ACHN (cell line): ENCODE measurements at places on chromosomes 7 and 10.

DNA sequence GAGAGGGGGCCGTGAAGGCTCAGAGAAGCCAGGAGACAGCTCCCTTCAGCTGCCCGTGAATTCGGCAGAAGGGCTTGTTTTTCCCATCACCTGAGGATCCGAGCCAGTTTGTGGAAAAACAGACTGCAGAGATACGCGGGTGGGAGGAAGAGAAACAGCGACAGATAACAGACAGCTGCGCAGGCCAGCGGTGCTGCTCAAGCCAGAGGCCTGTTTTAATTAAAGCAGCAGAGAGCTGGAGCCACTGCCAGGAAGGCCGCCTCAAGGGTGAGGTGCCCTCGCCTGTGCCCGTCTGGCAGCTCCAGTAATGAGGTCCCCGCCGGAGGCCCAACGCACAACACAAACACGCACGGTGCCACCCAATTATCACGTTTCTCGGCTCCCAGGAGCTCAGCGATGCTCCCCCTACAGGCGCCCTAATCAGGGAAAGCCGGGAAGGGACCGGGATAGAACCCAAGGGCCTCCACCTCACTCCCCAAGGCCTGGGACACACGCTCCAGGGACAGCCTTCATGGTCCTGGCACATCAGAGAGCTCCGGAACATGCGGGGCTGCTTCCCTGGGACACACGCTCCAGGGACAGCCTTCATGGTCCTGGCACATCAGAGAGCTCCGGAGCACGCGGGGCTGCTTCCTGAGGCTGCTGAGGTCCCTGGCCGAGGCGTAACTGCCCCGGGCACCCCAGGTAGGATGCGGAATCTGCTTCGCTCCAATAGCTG, 60.6 kb upstream of the DNAAF5 start:
- no peak for DNase-seq

DNA sequence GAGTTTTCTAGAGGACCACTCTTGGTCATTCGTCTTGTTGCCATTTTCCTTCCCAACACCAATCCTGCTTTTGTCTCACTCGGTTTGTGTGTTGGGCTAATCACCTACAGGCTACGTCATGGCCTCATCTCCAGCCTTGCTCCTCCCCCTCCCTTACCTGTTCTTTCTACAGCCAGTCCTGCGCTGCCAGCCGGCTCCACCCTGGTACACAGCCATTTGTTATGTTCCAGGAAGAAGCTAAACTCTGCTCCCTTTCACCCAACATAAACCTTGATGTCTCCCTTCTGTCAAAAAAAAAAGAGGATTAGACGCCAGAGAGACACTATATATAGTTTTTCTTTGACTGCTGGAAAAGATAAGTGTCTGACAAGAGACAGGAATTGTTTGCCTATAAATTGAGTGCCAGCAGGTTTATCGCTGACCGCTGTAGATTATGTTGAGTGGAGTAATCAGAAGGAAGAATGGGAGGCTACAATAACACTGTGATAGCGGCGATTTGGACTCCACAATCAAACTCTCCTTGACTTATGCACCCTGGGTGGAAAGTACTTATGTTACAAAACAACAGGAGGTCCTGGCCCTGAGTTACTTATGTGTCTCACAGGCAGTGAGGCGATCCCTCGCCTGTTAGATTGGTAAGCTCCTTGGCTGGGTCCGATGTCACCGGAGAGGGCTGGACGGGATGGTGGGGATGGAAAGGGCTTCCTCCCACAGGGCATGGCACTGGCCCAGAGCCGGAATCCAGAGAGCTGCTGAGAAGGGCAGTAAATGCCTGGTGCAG, 171.3 kb upstream of the BMPER start:
- DNase-seq: no peak

DNA sequence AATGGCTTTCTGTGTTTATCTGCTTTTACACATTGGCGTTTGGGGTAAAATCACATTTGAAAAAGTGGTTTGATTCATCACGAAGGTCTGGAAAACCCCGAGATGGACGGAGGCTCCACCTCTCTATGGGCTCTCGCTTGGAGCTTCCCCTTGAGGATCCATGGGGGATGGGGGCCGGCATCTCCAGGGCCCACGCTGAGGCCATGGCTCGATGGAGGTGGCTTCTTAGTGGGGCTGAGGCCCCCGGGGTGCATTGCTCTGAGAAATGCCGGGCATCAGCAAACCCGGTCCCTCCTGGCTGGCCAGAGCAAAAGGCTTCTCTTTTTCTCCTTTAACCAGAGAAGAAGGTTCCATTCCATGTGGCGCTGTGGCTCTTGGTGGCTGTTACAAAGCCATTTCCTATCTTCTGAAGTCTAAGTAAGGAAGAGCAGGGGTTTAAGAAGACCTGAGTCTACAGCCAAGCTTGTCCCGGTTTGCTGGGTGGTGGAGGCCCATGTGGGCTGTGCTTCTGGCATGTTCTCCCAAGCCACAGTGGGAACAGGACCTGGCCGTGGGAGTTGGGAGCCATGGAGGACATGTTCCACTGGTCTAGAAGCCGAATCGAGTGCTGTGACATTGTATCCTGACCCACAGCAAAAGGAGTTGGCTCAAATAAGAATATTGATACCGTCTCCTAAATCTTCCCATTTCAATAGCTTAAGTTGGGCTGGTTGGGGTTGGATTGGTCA, 243.5 kb upstream of the PITRM1 start:
- DNase-seq: no peak

- no peak for DNase-seq
Observed at GRCh38 chr10:74628136-74628535, 198.3 kb upstream of the KAT6B start.

DNA sequence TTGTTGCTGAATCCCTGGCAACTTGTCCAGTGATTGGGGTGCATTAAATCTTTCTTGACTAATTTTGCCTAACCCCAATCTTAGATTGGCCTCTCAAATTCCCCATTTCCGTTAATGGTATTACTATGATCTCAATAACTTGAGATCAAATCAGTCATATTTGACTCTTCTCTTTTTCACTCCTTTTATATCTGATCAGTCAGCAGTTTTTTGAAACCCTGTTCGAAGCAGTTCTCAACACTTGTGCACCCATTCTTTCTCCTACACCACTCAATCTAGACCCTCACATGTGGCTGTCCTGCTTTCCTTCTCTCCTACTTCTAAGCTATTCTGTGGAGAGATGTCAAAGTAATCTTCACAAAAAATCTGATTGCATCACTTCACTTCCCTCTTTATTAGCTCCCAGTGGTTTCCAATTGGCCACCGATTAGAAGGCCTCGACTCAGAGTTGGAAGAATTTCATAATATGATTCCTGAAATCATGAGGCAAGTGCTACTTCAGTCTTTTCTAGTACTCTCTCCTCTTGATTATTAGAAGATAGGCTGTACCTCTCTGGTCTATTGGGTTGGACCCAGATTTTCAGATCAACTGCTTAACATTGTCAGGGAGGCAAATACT, 128.9 kb downstream of the ZNF365 start:
- DNase-seq: no peak

- no peak for DNase-seq
Observed at GRCh38 chr7:120218712-120219111, 54.3 kb upstream of the KCND2 start.

- DNase-seq: no peak
Observed at GRCh38 chr7:142434666-142435167, 176.9 kb upstream of the PRSS58 start.

DNA sequence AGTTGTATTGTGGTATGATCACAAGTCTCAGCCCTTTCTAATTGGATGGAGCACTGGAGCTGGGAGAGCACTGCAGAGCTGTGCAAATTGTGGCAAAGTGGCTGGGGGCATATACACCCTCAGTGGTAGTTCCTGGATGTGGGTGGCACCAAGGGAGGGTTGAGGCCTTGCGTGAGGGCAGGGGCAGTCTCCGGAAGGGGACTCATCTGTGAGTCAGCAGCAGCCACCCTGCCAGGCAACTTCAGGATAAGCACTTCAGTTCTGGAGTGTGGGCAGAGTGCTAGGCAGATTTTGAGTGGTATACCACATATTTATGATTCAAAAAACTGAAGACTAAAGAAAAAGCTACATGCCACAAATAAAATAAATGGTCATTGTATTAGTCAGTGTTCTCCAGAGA, 210.5 kb downstream of the ETV1 start:
- DNase-seq: no peak

GRCh38 chr10:113322843-113323242, 230.0 kb upstream of the HABP2 start:
- DNase-seq: no peak
